ENCODE measurements at places on chromosomes 7 and 10.

- no peak for DNase-seq
These were observed 44.7 kb downstream of the EBF3 start for GRCh38 chr10:129919358-129919757.

DNA sequence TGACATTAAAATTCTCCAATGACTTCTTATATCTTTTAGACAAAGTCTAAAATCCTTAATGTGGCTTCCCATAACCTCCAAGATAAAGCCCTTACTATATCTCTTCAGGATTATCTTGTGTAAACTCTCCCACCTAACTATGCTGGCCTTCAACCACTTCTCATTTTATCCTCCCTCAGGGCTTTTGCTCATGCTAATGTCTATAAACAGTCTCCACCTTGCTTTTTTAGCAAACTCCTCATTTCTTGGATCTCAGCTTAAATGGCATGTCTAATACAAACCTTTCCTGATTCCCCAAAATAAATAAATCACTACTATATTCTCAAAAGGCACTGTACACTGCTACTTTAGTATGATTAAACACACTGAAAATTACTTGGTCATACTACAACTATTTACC, 181.2 kb downstream of the LRRN3 start:
- DNase-seq: no peak

GRCh38 chr7:29042824-29043231, 84.7 kb upstream of the TRIL start:
- DNase-seq: no peak

DNA sequence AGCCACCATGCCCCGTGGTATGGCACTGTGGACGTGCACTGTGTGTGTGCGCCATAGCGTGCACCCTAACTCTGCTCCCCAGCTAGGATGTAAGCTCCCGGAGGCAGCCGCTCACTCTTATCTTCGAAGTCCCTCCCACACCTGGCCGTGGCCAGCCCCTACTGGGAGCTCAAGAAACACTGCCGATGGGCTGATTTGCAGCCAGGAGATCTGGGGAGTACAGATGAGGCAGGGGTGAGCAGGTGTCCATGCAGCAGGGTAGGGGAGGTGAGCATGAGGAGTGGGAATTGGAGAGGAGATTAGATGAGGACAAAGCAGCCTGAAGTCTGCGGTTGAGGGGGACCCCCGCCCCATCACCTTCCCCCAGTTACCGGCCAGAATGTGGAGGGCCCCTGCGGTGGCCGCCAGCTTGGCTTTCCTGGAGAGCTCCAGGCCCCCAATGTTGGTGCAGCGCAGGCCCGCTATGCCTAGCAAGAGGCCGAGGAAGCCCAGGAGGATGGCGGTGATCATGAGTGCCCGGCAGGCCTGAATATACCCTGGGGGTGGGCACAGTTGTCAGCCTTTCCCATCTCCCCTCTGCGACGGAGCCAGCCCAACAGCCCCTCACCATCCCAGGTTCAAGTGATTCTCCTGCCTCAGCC, 3.6 kb downstream of the CLDN15 start:
- no peak for DNase-seq

GRCh38 chr7:16091701-16092310, 329.5 kb downstream of the CRPPA start:
- DNase-seq: no peak
